RPMI7951 (cell line): ENCODE measurements at places on chromosomes 5 and 9. TPM values are rescaled to one million over a fixed set of nuclear protein-coding genes. Genes with fewer than 3 reads are reported as not detected.

- no peak for DNase-seq
These were observed 17.4 kb upstream of the ZFAND5 start for GRCh38 chr9:72382405-72382804.

DNA sequence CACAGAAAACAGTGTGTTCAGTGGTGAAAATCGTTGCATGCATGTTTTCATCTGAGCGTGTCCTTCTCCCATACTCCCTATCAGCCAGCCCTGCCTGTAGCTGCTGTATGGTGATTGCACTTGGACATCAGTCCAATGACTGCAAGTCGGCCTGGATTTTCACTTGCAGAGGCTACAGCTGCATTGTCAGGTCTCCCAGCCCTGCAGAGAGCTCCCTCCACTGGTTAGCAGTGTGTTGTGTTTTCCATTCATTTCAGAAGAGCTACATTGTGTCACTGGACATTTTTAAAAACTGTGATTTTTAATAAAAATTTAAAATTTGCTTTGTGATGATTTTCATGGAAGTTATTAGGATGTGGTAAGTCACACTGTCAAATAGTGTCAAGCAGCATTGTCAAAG lies 96.6 kb downstream of the SYK start:
- DNase-seq, result no peak

Gene FOXI1
- not detected in 2 replicates for total RNA-seq

- DNase-seq, result peak; percentile 26
These were observed 323.8 kb downstream of the PSAT1 start for GRCh38 chr9:78620764-78621163.

Gene RNF180
- total RNA-seq, result under 0.01 and 0.10 TPM in 2 replicates

- no peak for DNase-seq
These were observed 31.2 kb upstream of the NDUFB6 start for GRCh38 chr9:32603914-32604852.

DNA sequence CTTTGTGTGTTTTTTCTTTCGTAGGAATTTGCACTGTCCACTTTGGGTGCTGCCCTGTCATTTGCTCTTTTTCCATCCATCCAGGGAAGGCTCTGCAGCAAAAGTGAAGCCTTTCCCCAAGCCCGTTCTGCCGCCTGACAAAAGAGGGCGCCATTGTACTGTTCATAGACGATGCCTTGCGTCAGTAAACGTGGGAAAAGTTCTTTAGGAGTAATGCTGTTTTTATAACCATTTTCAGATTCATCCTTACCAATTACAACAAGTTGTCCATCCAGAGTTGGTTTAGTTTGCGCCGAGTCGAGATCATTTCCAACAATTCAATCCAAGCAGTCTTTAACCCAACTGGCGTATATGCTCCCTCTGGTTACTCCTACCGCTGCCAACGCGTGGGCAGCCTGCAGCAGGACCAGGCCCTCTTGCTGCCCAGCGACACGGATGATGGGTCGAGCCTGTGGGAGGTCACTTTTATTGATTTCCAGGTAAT lies 34.3 kb upstream of the RPS23 start:
- peak; percentile 73 for DNase-seq

GRCh38 chr5:174609116-174609515 lies 115.3 kb upstream of the MSX2 start:
- DNase-seq, result peak; percentile 85

Gene FAM120AOS
- total RNA-seq, result 21.2 and 25.6 TPM in 2 replicates

DNA sequence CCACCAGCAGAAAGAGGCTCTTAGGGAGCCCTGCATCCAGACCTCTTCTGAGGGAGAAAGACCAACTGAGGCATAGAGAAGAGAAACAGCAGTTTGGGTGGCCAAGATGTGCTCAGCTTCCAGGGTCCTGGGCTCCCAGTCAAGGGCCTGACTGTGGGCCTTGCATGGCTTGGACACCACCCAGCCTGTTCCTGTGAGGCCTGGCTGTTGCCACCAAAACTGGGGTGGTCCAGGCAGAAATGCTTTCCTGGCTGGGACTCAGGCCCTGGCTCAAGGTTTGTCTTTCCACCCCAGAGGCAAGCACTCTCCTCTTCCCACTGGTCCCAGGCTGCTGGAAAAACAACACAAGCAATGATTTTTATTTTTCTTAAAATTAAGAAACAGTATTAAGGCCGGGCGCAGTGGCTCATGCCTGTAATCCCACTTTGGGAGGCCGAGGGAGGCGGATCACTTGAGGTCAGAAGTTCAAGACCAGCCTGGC lies 13.3 kb downstream of the MYOZ3 start:
- no peak for DNase-seq

GRCh38 chr9:76717613-76718012 lies 46.6 kb upstream of the PCA3 start:
- DNase-seq, result peak; percentile 11

Gene ELOVL7
- 0.10 TPM in 1 of 2 replicates, not detected in the other for total RNA-seq

GRCh38 chr5:1747803-1748085 lies 51.9 kb downstream of the MRPL36 start:
- DNase-seq, result no peak

DNA sequence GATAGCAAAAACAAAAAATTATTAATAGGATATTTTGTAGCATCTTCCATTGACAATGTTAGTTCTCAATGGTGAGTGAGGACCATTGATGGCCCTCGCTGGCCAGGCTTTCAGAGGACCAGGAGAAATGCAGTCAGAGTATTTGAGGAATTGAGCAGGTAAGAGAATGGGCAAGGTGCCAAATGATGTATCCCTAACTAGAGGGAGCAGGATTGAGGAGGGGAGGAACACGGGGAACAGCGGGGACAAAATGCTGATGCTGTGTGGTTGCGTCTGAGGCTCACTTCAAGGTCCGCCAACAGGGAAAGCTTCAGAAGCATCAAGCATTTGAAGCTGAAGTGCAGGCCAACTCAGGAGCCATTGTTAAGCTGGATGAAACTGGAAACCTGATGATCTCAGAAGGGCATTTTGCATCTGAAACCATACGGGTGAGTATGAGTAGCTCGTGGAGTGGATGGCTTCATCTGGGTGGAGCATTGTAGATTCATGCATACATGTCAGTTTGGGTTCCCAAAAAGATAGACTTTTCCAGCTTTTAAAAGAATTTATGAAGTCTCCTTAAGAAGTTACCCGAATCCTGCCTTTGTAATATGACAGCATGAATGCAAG lies 16.2 kb downstream of the SPTAN1 start:
- DNase-seq, result no peak

DNA sequence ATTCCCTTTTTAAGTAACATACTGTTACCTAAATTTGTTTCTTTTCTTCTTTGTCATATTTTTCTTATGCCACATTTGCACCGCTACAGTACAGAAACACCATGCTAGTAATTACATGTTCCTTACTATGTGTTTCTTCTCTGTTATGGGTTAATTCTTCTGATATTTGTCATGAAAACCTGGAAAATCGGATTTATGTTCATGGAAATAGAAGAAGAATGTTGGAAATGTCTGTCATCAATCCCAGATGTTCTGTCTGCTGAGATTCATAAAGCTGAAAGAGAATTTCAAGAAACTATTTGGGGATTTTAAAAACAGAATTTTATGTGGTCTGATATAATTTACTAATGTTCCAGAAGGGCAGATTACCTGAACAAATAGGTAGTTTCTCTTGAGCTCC lies 305.2 kb upstream of the NREP start:
- no peak for DNase-seq

- DNase-seq, result no peak
These were observed 120.9 kb downstream of the COL23A1 start for GRCh38 chr5:178469011-178469974.

Gene PWWP2A
- 16.1 and 16.6 TPM in 2 replicates for total RNA-seq
